HepG2 (cell line): ENCODE measurements at places on chromosomes 3 and 15. TPM values are rescaled to one million over a fixed set of nuclear protein-coding genes. Genes with fewer than 3 reads are reported as not detected.

GRCh38 chr15:70225416-70225815 lies 127.7 kb upstream of the TLE3 start:
- no peak for DNase-seq

DNA sequence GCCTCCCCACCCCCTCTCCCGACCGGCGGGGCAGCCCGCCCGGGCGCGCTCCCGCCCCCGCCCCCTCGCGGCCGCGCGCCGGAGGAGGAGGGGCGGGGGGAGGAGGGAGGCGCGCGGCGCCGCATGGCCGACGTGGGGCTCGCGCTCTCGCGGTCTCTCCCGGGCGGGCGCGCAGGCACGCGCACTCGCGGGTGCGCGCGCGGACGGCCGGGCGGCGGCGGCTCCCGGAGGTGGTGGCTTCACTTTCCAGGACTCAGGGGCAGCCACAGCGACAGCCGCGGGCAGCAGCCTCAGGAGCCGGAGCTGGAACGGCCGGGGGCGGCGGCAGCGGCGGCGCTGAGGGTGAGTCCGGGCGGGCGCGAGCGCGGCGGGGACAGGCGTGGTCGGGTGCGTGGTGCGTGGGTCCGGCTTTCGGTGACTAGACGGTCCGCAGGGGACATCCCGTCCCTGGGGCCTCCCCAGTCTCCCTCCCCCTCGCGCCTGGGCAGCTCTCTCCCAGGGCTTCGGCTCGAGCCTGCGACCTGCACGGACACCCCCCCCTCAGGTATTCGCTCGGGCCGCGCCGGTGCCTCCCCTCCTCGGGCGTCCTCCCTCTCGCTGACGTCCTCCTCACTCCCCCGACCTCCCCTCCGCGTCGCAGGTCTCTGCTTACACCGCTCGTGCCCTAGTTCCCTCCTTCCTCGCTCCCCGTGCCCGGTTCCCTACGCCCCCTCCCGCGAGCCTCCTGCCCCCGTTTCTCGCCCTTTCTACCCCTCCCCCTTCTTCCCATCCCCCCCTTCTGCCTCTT lies at the start of gene UBE2E2:
UBE2E2 (plus strand) TSS at position 407 of the 787 bp plus-strand sequence.
- no peak for DNase-seq

DNA sequence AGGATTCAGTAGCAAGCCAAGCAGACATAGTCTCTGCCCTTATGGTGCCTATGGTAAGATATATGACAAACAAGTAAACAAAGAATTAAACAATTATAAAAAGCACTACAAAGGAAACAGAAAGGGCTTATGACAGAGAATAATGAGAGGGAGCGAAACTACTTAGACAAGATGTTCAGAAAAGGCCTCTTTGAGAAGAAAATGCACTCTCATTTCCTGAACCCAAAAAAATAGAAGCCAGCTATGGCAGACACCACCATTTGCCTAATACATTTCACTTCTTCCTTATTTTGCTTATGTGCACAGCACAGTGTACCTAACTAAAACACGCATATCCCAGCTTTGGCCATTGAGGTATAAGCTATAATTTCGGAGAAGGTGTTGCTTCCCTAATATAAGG lies 465.5 kb upstream of the PPP2R3A start:
- no peak for DNase-seq

DNA sequence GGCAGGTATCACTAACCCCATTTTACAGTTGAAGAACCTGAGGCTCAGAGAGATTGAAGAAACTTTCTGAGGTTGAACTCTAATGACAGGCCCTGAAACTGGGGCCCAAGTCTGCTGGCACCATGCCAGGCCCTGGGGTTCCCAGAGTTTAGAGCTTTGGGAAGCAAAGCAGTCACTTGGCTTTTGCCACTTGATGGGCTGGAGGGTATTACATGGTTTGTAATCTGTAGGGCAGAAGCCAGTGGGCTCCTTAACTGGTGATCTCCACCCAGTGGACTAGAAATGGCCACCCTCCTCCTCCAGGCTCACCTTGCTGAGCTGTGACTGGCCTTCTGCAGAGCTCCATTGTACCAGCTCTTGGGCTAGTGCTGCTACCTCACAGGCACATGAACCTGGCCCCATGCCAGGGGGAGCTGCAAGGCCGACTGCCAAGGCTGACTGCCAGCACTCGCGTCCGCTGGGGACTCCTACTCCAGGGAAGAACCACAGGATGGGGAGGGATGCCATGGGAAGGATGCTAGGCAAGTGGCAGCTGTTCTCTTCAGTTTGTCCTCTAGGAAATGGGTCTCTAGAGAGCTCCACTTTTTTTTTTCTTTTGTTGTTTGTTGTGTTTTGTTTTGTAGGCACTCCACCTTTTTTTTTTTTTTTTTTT lies 104.8 kb downstream of the ETFA start:
- DNase-seq: no peak

PTPRG gene
- 6.9 and 8.0 TPM in 2 replicates for polyA plus RNA-seq

GOLIM4 gene
- 10.8 and 10.9 TPM in 2 replicates for polyA plus RNA-seq

DNA sequence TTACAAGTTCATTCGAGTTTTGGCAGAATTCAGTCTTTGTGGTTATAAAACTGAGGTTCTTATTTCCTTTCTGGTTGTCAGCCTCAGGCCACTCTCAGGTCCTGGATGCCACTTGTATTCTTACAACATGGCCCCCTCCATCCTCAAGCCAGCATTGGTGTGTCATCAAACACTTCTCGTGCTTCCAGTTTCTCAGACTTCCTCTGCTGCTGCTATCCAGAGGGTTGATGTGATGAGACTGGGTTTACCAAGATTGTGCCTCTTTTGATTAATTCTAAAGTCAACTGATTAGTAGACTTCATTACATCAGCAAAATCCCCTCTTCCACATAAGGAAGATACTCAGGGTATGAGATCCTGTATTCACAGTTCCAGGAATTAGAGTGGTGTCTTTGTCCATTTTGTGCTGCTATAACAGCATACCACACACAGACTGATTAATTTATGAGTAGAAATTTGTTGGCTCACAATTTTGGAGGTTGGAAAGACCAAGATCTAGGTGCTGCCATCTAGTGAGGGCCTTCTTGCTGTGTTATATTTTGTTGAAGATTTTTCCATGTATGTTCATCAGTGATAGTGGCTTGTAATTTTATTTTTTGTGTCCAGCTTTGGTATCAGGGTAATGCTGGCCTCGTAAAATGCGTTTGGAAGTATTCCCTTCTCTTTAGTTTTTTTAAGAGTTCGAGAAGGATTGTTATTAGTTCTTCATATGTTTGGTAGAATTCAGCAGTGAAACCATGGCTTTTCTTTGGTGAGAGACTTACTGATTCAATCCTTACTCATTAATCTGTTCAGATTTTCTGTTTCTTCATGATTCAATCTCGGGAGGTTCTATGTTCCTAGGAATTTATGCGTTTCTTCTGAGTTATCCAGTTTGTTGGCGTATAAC lies 11.1 kb downstream of the LRCH3 start:
- no peak for DNase-seq

DNA sequence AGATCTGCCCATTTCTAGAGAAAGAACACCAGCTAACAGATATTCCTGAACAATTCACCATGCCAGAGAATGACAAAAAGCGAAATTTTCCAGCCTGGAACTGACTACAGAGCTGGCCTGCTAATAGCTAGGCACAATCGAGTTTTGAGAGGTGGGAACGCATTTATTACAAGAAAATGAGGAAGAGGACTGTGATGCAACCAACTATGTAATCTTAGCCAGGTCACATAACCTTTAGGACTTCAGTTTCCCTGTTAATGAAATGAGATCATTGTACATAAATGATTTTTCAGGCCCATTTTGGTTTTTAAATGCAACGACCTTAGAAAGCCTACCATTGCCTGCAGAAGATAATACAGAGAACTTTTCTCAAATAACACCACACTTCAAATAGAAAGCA lies 72.1 kb upstream of the SETMAR start:
- no peak for DNase-seq

DNA sequence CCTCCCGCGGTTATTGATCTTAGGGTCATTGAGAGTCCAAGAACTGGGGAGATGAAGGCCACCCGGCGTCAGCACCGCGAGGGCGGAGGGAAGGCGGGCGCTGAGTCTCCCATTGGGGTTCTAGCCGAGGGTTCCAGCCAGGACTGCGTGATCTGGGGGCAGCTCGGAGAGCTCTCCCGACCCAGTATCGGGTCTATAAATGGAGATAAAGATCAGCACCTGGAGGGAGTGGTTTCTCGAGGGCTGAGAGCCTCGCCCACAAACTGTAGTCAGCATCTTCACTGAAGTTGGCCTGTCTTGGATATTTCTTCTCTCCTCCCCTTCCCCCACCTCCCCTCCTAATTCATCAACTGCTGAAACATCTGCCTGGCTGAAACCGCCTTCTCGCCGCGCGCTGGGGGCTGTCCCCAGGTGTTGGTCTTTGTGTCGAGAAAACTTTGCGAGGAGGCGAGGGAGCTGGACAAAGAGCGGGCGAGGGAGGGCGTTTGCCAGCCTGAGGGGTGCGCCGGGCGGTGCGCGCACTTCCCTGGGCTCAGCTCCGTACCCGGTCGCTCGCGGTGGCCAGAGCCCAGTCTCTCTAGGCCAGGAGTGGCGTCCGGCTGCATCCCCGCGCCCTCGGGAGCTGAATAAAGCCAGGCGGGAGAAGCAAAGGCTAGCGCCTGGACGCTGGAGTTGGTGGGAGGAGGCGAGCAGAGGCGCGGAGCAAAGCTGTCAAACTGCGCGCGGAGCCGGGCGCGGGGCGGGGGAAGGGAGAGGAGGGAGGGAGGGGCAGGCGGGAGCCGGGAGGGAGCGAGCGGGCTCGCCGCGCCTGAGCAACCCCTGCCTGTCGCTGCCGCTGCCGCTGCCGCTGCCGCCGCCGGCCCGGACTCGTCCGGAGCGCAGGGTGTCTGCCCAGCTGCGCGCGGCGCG lies at the start of gene ST8SIA2:
ST8SIA2 (plus strand) TSS at position 811 of the 909 bp plus-strand sequence. CDS start 184 bp downstream, outside the sequence.
- DNase-seq: no peak

CFAP100 gene
- 0.32 and 0.63 TPM in 2 replicates for polyA plus RNA-seq

- DNase-seq: no peak
Measured at GRCh38 chr3:9782770-9783169, 9.5 kb downstream of the TADA3 start.

- DNase-seq: peak; percentile 29
Measured at GRCh38 chr3:191238321-191238817, 39.3 kb downstream of the OSTN start.

GRCh38 chr3:11575677-11576076 lies 68.0 kb downstream of the VGLL4 start:
- DNase-seq: no peak

DNA sequence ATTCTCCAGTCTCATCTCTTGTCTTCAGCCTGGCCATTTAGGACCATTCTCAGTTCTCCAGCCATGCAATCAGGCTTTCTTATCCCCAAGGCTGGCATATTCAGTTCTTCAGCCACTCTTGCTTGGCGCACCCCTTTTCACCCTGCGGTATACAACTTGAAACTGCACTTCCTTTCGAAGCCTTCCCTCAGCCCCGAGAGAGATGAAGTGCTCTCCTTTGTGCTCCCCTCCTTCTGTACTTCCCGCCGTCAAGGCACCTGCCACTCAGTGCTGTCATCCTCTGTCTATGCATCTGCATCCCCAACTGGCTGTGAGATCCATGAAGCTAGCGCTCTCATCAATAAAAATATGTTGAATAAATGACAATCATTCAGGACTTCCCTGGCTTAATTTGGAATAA lies 45.7 kb downstream of the MORC1 start:
- no peak for DNase-seq
